AG04449 (cell line): ENCODE measurements at places on chromosomes 4 and X.

DNA sequence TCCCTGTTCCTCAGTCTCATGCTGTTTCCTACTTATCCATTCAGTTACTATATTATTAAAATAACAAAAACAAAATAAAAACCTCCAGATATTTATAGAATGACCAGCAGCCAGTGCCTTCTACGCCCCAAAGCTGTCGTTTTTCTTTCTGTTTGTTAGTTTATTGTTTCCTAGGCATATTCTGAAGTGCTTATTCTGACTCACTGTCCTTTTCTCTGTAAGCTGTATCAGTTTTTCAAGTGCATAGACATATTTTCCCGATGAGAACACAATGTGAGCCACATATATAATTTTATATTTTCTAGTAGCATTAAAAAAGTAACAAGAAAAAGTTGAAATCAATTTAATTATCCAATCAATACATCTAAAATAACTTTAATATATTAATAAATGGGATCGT is 2158.6 kb upstream of the TENM3 start:
- no peak for DNase-seq

GRCh38 chr4:87855559-87855958 is 22.8 kb downstream of the MEPE start:
- no peak for DNase-seq

DNA sequence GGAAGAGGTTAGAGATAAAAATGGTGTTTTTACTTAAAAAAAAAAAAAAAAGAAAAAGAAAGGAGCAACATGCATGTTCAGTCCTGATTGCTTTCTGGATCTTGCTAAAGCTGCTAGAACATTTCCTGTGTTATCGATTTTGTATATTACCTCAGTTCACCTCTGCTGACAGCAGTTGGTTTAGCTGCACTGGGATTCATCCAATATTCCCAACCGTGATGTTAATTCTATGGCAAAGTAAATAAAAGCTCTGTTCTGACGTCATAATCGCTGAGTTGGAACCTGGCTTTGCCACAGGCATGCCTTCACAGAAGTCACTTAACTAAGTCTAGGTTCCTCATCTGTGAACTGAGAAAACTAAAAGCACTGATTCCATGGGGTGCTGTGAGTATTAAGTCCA is 90.7 kb upstream of the SORBS2 start:
- no peak for DNase-seq

DNA sequence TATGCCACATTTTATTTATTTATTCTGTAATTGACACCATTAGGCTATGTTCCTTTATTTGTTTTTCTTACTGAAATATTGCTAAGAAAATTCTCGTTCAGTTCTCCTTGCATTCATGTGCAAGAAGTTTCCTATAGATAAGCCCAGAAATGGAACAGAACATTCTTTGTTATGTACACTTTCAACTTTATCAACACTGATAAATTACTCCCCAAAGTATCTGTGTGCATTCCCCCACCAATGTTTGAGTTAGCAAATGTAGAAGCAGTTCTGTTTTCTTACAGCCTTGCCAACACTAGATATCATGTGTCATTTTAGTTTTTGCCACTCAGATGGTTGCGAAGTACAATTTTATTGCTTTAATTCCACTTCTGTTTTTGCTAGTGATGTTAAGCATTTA is 166.4 kb upstream of the NPY2R start:
- no peak for DNase-seq

DNA sequence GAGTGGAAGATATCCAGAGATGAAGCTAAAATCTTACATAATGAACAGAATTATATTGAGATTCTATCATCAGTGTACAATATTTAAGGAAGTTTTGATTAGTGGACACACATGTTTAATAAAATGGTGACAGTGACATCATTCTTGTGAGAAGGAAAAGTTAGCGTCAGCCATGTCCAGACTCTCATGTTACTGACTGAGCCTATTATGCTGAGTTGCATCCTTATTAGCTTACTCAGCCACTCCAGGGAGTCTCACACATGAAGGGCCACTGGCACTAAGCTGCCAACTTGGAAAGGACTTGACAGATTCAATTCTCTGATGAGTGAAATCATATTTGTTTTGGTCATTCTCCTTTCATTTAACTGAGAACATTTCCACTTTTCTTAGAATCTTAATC is 170.6 kb downstream of the BANK1 start:
- DNase-seq, result no peak

- DNase-seq, result no peak
These were observed 669 bp upstream of the PPARGC1A start for GRCh38 chr4:23890369-23891063.

GRCh38 chr4:167842487-167842886 is 249.8 kb upstream of the ANXA10 start:
- no peak for DNase-seq

- DNase-seq, result no peak
These were observed 20.0 kb downstream of the ZNF330 start for GRCh38 chr4:141240671-141241070.

DNA sequence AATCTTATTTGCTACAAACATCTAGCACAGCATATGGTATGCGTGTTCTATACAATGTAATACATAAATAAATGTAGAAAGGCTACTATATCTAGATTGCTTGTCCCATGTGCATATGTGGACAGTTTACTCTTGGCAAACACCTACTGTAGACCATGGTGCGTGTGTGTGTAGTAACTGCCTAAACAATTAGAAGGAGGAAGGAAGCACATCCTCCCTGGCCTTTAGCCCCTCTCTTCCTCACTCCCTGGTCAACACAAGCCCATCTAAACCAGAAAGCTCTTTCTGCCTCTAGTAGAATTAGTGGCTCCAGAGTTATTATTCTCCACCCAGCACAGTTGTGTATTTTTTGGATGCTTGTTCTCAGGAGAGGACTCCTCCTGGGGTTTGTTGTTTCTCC is 73.9 kb downstream of the KDR start:
- DNase-seq, result no peak

- no peak for DNase-seq
These were observed 1282.2 kb downstream of the ADGRL3 start for GRCh38 chr4:62482355-62482754.

- DNase-seq, result no peak
These were observed 65.0 kb upstream of the GPR174 start for GRCh38 chrX:79079477-79079876.

- DNase-seq, result no peak
These were observed 297.7 kb upstream of the DIAPH2 start for GRCh38 chrX:96386981-96387380.

- no peak for DNase-seq
These were observed 102.3 kb upstream of the MTM1 start for GRCh38 chrX:150465881-150466775.

- DNase-seq, result no peak
These were observed 327.4 kb downstream of the RPA4 start for GRCh38 chrX:97211070-97211469.

- no peak for DNase-seq
These were observed 132.3 kb downstream of the CBR4 start for GRCh38 chr4:168877511-168878491.

DNA sequence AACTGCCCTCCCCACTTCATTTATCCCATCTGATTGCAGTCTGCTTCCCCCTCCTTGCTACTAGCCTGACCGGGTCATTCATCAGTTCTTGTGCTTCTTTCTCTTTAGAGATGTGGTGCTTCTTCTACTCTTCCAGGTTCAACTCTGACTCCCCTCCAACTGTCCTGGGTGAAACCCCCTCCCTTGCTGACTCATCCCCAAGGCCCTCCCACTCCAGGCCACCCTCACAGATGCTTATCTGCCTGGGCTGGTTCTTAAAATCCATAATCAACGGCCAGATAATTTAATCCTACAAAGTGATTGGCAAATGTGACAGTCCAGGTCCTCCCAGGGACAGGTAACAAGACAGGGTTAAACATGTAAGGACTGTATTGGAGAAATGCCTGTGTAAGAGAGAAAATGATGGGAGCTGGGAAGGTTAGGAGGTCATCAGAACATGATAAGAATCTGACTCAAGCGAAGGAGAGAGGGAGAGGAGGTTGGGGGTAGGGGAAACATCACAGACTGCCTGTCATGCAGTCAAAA is 182.8 kb upstream of the C1QTNF7 start:
- no peak for DNase-seq

DNA sequence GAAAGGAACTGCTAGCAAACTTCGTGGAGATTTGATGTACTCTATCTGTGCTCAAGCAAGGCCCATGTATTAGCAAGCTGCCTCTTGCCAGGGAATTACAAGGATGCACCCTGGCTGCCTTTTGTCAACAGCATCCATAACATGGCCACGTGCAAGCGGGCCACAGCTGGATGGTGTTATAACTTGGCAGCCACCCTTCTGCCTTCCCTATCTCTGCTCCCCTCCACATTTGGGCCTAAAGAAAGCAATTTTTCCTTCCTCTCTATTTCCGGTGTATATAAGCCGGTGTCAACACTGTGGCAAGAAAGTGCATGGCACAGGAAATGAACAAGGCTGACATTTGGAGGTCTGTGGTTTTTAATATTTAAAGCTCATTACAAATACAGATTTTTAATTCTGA is 94.8 kb downstream of the CLNK start:
- DNase-seq, result no peak

- no peak for DNase-seq
These were observed 130.4 kb upstream of the PAK3 start for GRCh38 chrX:110965409-110966090.

DNA sequence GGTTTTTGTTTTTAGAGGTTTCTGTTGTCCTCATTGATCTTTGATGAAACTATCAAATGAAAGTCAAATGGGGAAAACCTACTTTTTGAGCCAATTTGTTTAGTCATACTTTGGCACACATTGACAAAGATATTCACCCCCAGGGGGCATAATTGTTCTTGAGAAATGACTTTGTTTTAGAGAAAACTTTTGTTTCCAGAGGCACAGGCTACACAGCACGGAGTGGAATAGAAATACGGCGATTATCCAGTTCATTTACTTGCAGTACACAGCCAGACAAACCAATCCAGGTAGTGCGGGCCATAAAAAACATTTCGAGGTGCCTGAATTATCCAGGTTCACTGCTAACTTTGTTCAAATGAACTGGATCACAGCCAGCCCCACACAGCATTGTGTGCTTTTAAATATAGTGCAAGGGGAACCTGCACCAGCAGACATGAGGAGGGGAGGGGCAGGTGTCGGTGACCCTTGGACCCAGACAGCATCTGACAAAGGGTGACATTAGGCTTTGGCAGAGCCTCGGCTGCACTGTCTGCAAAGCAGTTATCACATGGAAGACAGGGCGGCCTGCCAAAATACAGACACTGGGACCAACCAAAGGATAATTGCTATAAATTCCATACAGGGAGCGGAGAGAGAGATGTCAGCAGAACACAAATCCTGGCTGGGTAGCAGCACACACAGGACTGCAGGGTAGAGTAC is 179.6 kb upstream of the NOCT start:
- no peak for DNase-seq

DNA sequence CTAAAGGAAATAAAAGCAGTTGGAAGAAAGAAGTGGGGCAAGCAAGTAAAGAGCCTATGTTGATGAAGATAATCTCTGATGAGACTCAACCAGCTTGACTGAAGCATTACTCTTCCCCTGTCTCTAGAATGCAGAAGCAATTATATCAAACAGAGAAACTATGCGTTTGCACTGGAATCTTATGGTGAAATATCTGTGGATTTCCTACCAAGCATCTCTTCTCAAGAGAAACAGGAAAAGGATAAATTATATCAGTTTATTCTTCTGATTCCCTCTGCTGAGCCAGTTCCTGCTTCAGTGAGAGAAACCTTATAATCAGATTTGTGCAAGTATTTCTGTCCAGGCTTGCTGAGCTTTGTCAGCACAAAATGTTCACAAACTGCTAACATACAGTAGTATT is 316.7 kb upstream of the SLC7A11 start:
- DNase-seq, result no peak

DNA sequence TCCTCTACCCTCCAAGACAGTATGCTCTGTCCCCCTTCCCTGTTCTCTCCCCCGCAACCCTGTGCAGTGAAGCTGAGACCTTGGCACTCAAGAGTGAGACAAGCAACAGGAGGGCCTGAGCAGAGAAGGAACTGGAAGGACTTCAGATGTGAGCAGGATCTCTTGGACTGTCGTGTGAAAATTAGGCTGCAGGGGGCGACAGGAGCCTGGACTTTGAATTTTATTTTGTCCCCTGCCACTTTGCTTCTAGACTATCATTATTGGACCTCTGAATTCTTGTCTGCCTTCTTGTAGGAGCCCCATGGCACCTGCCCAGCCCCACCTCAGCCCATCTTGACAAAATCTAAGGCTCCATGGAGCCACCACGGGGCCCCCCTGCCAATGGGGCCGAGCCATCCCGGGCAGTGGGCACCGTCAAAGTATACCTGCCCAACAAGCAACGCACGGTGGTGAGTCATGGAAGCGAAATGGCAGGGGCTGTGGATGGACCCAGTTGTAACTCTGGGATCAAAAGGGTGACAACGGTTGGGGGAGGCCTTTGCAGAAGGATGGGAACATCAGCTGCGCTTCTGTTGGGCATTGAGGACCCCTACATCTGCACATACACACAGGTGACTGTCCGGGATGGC is 1.7 kb downstream of the ARAF start:
- DNase-seq, result no peak

DNA sequence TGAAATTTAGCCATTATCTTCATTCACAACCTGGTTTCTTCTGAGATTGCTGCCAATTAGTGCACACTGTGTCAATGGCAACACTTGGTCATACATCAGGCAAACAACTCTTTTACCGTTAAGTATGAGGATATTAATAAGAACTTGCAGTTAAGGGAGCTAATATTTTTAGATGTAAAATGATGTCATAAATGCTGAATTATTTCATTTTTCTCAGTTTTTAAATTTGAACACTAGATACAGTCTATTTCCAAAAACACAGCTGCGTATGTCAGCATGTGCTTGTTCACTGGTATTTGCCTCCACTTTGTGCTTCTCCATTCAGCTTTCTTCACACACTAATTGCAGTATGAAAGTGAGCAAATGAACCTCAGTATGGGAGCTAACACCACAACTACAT is 1.6 kb downstream of the KLHL13 start:
- DNase-seq, result no peak

DNA sequence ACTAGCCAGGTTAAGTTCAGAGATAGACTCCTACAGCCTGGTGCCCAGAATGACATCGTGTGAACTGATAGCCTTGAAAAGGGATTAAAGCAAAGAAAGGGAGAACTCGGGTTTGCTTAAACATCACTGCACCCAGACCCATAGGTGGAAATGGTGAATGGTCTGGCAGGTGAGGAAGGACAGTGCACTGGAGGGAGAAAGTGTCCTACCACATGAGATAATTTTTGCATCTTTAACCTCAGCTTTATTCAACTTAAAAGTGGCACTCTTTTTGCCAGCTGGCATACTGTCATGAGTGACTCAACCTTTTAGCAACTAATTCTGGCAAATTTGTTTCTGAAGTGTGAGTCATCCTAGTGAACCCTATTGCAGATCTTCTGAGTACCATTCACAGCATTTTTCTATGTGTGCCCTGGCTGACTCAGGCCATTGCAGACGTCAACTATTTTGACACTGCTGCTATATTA is 53.0 kb upstream of the DAPP1 start:
- peak; percentile 70 for DNase-seq

GRCh38 chr4:17448689-17449088 is 63.2 kb downstream of the QDPR start:
- DNase-seq, result no peak

- DNase-seq, result no peak
These were observed 46.0 kb downstream of the GALNT7 start for GRCh38 chr4:173214661-173215060.
